Heart left ventricle (tissue), 16 donors: ENCODE measurements at places on chromosomes 3 and 15.
A peak's percentile ranks its signal among the peaks of the same experiment; 100 is the strongest.

DNA sequence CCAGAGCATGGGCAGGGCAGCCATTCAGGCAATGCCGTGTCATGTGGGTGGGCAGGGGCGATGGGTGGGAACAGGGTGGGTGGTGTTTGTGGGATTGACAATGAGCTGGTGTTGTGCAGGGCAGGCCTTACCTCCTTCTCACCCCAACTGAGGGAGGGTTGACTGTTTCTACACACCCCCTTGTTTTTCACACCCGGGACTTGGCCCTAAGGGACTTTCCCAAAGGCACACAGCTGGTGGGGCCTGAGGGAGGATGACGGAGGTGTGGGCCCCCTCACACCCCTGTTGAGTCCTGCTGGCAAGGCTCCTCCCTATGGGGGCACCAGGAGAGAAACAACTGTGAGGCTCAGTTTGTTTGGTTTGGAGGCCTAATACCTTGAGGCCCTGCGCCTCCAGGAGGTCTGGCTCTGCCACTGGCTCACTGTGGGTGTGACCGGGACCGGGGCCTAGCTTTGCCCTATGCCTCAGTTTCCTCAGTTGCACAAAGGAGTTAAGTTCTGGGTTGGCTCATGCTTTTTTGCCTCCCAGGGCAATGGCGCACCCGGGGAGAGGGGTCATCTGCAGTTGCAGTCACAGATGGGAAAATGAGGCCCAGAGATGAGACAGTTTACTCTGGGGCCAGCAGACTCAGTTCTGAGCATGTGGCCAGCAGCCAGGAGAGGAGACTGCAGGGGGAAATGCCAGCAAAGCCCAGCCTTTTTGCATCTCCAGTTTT lies 5.1 kb upstream of the DNAH1 start:
- H3K27me3 ChIP-seq = no peaks in the 10 kb centered on the region
- H3K4me1 ChIP-seq = no peaks in the 10 kb centered on the region
- no peaks in the 10 kb centered on the region for H3K36me3 ChIP-seq
- H3K4me3 ChIP-seq = no peak overlapping the region
- no peak for DNase-seq
- H3K27ac ChIP-seq = no peak overlapping the region

GRCh38 chr3:61725851-61726333 lies 164.5 kb downstream of the PTPRG start:
- no peaks in the 10 kb centered on the region for H3K36me3 ChIP-seq
- H3K4me3 ChIP-seq = no peak overlapping the region

- H3K4me3 ChIP-seq = no peak overlapping the region
- no peaks in the 10 kb centered on the region for H3K36me3 ChIP-seq
- peaks cover 5% of the 10 kb centered on the region for H3K4me1 ChIP-seq
- H3K27ac ChIP-seq = peak overlapping the region; percentile 11
Observed at GRCh38 chr3:98986073-98986472, 84.6 kb upstream of the DCBLD2 start.

DNA sequence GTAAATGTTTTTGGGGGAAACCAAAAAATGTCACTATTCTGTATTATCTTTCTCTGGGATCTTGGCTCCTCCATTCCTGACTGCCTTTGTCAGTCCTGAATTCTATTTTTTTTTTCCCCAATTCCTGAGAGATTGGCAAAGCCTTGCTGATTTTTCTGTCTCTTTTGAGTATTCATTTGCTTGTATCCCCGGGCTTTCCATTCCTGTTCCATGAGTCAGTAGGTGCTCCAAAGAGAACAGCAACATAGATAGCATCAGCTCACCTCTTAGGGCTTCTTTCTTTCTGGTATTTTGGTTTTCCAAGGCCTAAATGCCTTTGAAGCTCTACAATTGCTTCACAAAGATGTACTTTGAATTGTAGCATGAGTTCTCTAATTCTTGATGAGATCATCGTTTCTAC lies 271.7 kb upstream of the LRRC3B start:
- no peaks in the 10 kb centered on the region for H3K4me1 ChIP-seq
- H3K27ac ChIP-seq = no peak overlapping the region
- H3K4me3 ChIP-seq = no peak overlapping the region
- H3K36me3 ChIP-seq = no peaks in the 10 kb centered on the region
- DNase-seq = no peak

DNA sequence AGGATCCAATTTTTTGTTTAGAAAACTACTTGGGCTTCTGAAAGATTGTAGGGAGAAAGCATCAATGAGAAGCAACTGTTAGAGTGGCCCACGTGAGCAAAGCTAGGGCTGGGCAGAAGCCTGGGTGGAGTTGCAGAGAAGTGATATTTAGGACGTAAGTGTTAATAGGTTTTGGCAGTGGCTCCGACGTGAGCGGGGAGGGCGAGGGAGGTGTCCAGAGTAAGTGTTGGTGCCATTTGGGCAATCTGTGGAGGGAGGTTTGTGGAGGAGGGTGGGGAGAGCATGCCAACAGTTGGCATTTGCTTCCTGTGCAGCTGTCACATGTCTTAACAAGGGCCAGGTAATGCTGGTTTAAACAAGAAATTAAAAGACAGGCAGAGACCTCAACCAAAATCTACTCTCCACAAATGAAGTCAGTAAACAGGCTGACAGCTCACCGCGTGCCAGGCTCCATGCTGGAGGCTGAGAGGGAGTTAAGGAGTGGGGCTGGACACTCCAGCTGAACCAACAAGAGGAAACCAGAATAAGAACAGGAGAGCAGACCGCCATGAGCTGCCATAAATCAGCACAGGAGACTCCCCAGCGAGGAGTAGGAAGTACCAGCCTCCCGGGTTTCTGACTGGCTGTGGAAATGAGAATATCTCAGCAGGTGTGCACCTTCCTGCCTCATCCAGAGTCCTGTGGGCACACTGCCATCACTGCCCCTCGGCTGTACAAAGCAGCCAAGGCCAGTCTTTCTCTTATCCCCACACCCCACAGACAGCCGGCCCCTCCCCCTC lies 232.6 kb downstream of the ABHD5 start:
- no peak overlapping the region for H3K27ac ChIP-seq
- H3K4me1 ChIP-seq = no peaks in the 10 kb centered on the region
- H3K4me3 ChIP-seq = no peak overlapping the region
- H3K36me3 ChIP-seq = no peaks in the 10 kb centered on the region
- peaks cover 4% of the 10 kb centered on the region for H3K27me3 ChIP-seq
- DNase-seq = no peak

GRCh38 chr3:126537730-126538281 lies 13.9 kb downstream of the CHST13 start:
- H3K27ac ChIP-seq = no peak overlapping the region
- H3K4me3 ChIP-seq = no peak overlapping the region

- no peak for DNase-seq
- no peak overlapping the region for H3K4me3 ChIP-seq
- H3K27me3 ChIP-seq = no peaks in the 10 kb centered on the region
- no peaks in the 10 kb centered on the region for H3K36me3 ChIP-seq
- H3K27ac ChIP-seq = no peak overlapping the region
Observed at GRCh38 chr3:111246967-111247760, 175.5 kb downstream of the NECTIN3 start.

DNA sequence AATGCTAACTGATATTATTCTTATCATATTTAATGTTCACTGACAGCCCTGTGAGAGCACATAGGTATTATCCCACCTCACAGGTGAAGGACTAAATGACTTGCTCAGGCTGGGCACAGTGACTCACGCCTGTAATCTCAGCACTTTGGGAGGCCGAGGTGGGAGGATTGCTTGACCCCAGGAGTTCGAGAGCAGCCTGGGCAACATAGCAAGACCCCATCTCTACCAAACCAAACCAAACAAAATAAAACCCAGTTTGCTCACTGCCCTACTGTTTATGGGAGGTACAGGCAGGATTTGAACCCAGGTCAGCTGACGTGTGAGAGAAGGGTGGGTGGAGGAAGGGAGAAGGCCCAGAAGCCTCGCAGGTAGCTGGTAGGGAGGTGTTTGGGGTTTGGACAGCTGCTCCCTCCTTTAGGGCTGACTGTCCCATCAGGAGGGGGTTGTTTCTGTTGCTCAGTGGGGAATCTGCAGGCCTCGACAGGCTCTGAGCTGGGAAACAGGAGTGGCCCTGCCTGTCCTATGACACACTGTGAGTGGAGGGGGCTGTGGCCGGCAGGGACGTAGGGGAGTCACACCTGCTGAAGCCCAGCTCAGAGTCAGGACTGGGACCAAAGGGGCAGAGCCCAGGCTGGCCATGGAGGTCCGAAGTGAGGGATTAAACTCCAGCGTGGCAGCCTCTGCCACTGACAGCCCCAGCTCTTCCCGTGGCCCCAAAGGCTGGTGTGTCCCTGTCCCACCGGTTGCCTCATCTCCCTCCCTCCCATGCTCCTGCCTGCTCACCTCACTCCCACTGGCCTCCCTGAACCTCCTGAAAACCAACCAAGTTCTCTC lies 25.3 kb downstream of the BHLHE40 start:
- H3K4me1 ChIP-seq = no peaks in the 10 kb centered on the region
- H3K4me3 ChIP-seq = no peak overlapping the region
- H3K27ac ChIP-seq = no peak overlapping the region
- H3K36me3 ChIP-seq = no peaks in the 10 kb centered on the region

- no peak overlapping the region for H3K4me3 ChIP-seq
- no peak overlapping the region for H3K27ac ChIP-seq
- no peak for DNase-seq
- H3K36me3 ChIP-seq = no peaks in the 10 kb centered on the region
- H3K27me3 ChIP-seq = no peaks in the 10 kb centered on the region
Observed at GRCh38 chr3:185402561-185402960, 39.6 kb downstream of the MAP3K13 start.

DNA sequence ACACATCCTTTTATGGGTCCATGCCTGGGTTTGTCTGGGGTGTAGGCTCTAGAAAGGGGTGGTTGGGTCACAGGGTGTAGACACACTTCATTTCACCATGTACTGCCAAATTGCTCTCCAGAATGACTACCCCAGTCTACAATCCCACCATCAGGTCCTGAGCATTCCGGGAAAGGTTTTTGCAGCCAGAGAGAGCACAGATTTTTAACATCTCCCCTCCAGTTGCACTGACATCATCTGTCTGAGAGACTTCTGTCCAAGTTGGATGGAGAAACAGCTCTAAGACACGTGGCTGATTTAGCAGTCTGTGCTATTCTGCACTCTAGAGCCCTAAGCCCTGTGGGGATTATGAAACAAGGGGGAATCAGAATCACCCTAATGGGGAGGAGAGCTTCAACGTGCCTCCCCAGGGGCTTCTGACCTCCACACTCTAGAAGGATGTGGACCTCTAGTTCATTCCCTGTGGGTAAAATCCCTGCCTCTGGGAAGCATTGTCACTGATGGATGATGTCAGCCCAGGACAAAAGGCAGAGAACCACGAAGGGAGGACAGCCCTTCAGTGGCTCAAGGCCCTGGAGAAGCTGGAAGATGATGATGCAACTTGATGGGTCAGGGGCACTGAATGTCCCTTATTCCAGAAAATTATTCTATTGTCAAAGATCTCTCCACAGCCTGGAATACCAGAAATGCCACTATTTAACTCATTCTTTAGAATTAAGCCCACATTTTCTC lies 71.5 kb downstream of the CD200R1L start:
- H3K36me3 ChIP-seq = no peaks in the 10 kb centered on the region
- H3K4me3 ChIP-seq = no peak overlapping the region
- no peak for DNase-seq
- H3K4me1 ChIP-seq = peaks cover 60% of the 10 kb centered on the region
